ENCODE measurements at places on chromosomes 2 and 18.

DNA sequence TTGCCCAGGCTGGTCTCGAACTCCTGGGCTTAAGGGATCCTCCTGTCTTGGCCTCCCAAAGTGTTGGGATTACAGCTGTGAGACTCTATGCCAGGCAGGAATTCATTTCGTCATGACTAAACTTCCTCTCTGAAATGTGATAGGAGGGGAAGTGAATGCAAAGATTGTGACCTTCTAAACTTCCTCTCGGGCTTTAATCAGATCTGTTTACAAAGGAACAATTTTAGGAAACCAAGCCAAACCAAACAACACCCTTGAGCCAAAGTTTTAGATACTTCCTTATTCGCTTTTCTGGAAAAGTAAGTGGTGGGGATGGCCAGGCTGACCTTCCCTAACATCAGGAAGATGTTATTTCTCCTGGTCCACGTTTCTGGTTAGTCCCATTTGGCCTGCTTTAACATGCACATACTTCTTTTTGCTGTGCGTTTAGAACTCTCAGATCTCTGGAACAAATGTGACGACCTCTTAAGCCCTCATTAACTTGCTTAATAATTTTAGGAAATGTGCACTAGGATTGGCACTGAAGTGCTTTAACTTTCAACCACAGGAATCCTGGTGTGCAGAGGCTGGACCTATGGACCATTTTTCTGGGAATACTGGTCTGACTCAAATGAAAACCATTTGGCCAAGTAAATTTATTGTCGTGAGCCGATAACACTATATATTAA lies 33.2 kb upstream of the YES1 start:
- DNase-seq: no peak

DNA sequence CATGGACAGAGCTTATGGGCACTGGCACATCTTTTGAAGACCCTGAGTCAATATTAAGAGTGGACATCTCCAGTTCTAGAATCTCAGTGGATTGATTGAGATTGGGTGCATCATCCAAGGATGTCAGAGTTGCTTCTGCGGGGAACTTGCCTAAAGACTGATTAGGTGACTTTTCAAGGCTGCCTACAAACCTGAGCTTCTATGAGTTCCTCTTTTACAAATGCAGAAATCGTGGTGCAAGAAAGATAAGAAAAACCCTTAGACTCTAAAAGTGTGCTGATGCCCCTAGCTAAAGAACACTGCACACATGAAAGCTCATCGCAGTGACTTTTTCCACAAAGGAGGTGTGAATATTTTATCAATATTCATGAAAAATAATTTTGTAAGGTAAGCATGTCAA lies 86.8 kb upstream of the NEDD4L start:
- no peak for DNase-seq

DNA sequence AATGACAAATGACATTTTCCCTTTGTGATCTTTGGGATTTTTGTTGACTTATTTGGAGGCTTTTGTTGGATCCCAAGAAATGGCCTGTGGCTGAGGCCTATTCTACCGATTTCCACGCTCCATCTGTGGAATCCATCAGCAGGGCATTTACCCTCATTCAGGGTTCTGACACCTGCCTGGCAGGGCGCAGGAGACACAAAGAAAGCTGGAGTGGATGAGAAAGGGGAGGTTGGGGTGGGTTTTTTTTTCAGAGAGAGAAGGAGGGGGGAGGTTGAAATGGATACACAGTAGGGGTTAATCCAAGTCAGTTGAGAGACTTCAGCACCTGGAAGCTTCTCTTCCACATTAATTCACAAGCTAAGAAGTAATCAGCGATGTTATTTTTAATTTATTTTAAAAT lies 59.7 kb downstream of the PAX3 start:
- no peak for DNase-seq

DNA sequence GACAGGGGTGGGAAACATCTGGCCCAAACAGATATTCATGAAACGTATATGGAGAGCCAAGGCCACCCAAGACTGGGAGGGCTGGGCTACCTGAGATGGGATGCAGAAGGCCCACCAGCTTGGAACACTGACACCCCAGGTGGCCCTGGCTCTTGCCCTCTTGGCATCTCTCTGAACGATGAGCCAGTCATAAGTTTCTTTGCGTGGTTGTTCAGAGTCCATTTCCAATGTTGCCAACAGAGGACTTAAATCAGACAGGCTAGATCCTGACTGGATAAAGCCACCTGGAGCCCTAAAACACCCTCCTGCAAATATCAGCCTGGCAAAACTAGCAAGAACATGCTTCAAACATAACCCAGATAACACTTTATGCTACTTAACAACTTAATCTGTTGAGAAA lies 42.6 kb downstream of the LPIN2 start:
- no peak for DNase-seq

- no peak for DNase-seq
Observed at GRCh38 chr18:74331404-74331803, 15.8 kb downstream of the C18orf63 start.

- no peak for DNase-seq
Observed at GRCh38 chr18:13270279-13270855, 51.8 kb downstream of the LDLRAD4 start.

DNA sequence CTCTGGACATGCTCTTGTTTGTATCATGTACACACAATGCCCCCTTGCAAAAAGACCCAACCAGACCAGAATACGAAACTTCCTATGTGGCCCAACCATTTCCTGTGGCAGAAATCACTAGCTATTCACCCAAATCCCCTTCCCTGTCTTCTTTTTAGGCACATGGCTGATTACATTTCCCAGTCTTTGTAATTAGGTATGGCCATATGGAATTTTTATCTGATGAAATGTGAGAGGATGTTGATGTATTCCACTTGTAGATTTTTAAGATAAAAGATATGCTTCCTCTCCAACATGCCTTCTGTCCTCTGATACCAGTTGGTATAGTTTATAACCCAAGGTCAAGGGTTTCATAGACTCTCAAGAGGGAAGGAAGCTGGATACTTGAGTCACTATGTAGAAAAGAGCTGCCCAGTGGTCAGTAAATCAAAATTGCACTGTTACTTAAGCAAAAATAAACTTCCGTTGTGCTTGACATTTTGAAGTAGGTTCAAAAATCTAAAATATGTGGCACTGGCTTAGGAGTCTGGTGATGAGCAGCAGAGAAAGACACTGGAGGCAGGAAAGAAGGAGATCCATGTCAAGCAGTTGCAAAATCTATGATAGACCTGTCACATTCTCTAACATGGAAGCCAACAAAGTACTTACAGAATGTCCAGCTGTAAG lies 297.4 kb downstream of the SMAD2 start:
- DNase-seq: no peak

- no peak for DNase-seq
Observed at GRCh38 chr2:5315041-5315440, 377.1 kb upstream of the SOX11 start.

DNA sequence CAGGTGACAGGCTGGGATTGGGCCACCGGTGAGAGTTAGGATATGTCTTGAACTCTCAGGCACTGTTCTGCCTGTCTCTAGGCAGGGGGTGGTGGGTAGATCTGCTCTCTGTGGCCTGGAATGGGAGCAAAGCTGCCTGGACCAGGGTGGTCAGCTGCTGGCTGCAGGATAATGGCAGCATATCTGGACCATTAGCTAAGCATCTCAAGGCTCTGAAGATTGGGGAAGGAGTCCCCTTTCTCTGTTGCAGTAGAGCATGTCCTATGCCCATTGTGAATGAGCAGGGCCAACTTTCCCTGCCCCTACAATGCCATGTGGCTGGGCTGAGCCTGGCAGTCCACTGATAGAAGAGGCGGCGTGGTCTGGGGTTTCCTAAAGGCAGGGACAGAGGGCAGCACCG lies 34.6 kb downstream of the LOXHD1 start:
- DNase-seq: no peak

DNA sequence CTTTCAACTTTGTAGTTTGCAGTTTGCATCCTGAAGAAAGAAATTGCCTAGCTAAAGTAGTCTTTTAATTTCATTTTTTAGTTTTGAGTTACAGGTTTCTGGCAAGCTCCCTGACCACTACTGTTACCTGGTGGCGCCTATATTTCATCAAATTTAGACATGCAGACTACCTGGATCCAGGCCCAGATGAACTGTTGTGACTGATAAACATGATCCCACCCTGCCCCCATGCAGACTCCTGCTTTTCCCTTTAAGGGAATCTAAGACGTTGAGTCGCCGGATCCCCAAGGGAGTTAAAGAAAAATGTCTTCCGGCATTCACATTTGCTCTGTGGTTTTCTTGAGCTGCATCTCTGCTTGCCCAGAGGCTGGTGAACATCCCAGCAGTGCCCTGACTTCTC lies 22.2 kb downstream of the METAP1D start:
- DNase-seq: no peak

DNA sequence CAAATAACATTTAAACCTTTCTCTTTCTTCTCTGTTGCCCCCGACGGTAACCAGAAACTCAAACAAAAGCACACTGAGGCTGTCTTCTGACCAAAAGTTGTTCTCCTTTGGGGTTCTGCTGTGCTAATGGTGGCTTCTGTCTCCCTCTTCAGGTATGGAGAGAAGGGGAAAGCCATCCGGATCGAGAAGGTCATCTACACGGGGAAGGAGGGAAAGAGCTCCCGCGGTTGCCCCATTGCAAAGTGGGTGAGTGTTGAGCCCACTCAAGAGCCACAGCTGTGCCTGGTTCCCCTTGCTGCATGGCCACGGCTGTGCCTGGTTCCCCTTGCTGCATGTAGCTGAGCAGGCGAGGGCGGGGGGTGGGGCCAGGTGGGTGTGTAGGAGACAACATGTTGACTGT lies 67.4 kb downstream of the BOLA3 start:
- DNase-seq: no peak

DNA sequence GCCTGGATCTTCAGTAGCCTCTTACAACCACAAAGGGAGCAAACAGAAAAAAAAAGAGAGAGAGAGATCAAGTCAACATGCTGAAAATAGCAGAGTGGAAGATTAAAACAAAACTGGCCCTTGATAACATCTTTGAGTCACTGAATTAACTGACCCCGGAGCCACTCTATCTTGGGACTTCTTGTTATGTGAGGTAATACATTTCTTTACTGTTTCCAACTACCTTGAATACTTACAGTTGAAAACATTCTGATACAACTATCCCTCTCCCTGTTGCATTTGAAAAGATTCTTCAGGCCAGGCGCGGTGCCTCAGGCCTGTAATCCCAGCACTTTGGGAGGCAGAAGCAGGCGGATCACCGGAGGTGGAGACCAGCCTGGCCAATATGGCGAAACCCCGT lies 208.1 kb downstream of the MEMO1 start:
- no peak for DNase-seq

- no peak for DNase-seq
Observed at GRCh38 chr2:148875387-148876051, 492 bp downstream of the KIF5C start.

DNA sequence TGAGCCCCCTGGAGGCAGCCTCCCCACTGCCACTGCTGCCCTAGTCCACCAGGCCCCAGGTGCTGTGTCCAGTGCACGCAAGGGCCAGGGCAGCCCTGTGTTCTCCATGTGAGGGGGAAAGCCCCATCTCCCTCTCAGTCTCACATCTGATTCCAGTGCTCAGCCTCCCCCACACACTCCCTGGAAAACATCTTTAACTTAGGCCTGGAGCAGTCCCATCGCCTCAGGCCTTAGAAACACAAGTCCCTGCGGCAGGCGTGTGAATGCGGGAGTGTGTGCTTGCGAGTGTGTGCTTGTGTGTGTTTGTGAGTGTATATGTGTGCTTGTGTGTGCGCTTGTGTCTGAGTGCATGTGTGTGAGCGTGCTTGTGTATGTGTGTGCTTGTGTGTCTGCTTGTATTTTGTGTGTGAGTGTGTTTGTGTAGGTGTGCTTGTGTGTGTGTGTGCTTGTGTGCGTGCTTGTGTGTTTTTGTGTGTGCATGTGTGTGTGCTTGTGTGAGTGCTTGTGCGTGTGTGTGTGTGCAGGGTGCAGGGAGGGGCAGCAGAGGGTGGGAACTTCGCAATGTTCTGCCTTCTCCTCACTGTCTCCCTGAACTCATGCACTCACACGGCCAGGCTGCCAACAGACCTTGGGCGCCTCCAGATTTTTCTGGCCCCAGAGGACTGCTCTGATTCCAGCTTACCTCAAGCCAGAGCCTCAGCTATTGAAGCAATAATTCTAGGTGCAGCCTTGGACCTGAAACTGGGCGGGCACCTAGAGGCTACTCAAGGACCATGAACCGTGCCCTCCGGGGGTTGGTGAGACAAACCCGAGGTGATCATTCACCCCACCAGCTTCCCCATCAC lies 139.6 kb downstream of the CABLES1 start:
- DNase-seq: peak; percentile 53

DNA sequence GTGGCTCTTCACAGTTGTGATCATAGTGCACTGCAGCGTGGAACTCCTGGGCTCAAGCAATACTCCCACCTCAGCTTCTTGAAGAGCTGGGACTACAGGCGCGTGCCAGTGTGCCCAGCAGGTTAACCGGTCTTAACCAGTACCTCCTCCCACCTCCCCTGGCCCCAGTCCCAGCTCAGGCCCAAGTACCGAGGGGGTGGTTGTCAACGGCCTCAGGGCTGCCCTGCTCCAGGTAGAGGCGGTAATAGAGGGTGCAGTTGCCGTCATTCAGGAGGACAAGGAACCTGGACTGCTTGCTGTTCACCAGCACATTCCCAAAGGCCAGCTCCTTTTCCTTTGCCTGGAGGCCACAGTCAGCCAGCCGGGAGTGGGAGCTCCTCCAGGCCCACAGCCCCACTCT lies 19.7 kb downstream of the CFAP65 start:
- peak; percentile 2 for DNase-seq

DNA sequence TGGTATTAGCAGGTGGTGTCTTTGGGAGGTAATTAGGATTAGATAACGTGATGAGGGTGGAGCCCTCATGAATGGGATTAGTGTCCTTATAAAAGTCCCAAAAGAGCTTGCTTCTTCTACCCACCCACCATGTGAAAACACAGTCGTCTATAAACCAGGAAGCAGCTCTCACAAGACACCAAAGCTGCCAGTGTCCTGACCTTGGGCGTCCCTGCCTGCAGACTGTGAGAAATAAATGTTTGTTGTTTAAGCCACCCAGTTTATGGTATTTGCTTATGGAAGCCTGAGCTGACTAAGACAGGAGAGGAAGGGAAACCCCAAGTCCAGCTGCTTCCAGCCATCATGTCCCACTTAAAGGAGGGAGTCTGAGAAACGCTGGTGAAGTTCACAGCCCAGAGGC lies 13.6 kb downstream of the ADI1 start:
- DNase-seq: no peak

DNA sequence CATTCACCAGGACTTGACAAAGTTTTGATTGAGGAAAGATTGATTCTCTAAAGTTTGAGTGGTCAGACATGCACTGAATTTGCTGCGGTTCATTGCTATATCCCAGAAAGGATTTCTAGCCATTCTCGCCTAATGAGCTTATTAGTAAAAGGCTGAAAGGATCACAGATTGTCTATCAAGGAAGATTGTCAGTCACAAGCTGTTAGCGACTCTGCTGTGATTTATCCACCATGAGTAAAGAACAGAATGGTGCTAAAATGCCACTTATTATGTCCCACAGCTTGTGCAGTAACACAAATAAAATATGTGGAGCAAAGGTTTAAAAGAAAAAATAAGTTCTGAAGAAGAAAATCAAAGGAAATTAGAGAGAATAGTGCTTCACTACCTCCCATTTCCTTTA lies 701.2 kb upstream of the CDH7 start:
- DNase-seq: no peak

DNA sequence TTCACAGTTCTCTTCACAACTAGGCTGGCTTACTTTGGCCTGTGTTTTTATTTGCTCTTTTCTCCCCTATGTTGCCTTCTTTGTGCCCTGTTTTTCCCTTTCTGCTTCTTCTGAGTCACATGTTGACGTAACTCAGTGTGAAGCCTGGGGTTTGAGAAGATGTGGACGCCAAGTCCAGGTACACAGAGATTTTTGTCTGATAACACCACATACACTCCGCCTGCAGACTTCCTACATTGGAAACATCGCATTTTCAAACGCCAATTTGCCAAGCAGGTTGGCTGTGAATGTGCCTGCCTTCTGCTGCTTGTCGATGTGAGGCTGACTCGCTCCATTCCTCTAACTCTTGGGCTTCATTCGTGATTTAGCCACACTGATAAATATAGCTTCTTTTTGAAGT lies 62.6 kb upstream of the FN1 start:
- DNase-seq: no peak
